ENCODE measurements at places on chromosomes 3 and 15.

DNA sequence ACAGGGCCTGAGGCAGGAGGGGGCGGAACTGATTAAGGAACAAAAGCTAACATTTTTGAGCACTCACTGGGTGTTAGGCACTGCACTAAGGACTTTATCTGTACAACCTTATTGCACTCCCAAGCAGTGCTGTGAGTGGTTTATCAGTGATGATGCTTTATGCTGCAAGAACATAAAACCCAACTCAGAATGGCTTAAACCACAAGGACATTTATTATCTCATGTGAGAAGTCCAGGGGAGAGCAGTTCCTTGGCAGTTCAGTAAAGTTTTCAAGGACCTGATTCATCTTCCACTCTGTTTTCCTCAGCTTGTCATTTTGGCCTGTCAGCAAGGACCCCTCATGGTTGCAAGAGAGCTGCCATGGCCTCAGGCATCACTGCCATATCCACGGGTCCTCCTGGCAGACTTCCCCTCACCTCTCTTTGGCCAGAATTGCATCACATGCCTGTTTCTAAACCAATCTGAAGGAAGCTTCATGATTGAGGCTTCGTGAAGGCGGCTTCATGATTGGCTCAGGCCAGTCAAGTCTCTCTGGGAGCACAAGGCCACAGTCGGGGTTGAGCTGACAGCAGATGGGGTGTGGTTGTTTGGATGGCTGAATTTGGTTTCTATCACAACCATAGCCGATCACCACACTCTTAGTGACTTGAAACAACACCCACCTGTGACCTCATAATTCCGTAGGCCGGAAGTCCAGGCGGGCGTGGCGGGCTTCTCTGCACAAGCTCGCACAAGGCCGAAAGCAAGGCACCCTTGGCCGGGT lies 15.8 kb downstream of the EFCC1 start:
- DNase-seq = no peak

DNA sequence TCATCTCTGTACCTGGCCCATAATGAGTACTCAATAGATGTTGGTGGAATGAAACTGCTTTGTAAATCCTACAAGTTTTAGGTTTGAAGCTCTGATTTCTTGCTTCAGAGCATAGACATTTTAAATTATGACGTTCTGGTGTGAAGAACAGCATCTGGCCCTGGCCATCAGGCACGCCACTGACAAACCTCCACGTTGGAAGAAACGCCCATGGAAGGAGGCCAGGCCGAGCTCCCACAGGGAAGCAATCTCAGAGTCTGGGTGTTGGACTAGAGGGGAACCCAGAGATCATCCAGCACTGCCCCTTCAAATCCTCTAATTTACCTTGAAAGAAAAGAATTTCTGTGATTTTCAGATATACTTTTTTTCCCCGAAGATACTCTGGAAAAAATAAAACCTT lies 328.1 kb upstream of the RGMA start:
- no peak for DNase-seq

DNA sequence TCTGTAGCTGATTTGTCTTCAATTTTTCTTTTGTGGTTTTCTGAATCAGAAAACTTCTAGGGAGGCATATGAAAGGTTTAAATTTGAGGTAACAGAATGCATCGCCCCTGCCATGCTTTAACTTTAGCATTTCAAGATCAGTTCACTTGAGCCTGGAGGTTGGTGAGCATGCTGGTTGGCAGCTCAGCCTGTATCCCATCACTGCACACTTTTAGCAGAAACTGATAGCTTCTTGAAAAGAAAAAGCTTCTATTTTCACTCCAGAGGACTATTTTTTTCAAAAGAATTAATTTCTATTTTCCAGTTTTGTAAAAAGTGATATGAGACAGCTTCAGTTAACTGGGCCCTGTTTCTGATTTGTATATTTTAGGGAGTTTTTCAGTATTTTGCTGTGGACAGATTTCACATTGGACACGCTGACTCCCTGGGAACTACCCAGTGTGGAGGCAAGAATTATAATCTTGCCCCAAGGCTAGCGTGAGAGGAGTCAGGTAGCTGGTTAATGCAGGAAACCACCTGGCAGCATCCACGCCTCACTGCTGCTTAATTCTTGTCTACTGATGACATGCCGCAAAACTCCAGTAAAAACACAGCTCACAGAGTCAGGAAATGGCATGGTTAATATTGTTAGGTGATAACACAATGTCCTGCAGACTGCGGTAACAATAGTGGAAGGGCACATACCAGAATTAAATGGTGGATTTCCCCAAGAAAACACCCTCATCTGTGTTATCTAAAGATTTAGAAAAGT lies 71.4 kb downstream of the DUT start:
- DNase-seq = no peak

DNA sequence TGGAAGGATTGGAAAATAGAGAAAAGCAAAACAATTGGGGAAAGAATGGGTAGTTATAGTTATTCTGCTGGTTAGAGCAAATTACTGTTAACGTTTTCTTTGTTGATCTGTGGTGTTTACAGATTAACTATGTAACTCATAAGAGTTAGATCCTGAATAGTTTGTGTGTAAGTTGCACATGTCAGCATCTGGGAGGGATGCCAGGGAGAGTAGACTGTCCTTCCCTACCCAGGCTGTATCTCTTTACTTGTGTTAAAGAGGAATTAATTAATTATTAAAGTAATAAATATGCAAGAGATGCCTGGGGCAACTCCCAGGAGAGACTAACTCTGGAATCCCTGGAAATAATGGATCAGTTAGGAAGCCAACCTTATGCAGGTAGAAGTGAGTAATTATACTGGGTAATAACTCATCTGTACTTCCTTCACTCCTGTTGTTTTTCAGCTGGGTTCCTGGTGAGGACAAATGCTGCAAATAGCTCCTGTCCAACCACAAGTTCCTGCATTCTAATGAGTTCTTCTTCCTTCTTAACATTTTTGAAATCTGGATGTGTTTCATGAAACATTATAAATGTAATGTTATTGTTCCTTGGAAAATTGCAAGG lies 18.9 kb downstream of the GHRL start:
- DNase-seq = peak; percentile 53

DNA sequence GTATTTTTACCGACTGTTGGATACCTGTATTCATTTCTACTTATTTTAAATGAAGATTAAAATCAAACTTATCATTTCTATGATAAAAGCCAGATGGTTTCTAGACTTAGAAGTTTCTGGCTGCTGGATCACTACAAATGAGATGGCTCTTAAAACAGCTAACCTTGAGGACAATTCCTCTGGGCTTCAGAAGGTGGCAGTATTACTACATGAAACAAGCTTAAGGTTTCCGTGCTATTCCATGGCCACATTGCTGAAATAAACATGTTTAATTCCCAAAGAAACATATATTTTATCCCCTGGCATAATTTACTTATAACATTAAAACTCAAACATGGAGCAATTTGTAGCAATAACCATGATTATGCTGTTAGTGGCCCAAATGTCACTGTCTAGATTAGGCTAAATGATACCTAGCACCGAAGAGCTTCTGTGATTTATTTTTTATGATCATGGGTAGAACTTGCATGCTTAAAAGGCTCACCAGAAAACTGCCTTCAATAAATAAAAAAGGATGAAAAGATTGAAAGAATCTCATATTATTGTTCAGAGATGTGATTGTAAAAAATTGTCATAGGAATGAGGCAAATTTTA lies 204.0 kb upstream of the NANOGP8 start:
- DNase-seq = peak; percentile 78

DNA sequence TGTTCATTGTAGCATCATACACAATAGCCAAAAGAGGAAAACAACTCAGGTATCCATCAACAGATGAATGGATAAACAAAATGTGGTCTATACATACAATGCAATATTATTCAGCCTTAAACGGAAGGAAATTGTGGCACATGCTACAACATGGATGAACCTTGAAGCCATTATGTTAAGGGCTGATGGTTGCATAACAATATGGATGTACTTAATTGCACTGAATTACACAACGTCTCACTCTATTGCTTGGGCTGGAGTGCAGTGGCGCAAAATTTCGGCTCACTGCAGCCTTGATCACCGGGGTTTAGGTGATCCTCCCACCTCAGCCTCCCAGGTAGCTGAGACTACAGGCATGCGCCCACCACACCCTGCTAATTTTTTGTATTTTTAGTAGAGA lies 7.0 kb upstream of the TMEM62 start:
- no peak for DNase-seq
